Spleen (tissue), 13 donors: ENCODE measurements at places on chromosomes 5 and 9. TPM values are rescaled to one million over a fixed set of nuclear protein-coding genes. Genes with fewer than 3 reads are reported as not detected.

Gene ALDH1A1
- 71.9 TPM for total RNA-seq

DNA sequence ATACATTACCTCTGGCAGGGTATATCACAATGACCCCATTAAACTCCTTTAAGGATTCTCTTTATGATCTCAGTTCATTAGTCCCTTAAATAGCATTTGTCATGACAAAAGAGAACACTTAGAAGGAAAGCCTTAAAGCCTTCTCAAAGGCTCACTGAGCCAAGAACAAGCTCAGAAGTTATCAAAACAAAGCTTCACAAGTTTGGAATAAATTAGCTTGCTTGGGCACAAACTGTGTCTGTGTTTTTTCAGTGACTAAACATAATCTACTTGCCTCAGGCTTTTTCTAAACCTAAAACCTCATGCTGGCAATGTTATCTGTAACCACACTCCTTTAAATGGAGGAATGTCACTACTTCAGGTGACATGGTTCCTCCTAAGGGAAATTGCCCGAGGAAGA lies 1114.9 kb upstream of the C9orf72 start:
- no peak for DNase-seq

- DNase-seq: no peak
These were observed 78.1 kb downstream of the EDIL3 start for GRCh38 chr5:84306601-84307000.

Gene ZNF608
- total RNA-seq: 14.4 TPM

Gene CERCAM
- 11.7 TPM for total RNA-seq

DNA sequence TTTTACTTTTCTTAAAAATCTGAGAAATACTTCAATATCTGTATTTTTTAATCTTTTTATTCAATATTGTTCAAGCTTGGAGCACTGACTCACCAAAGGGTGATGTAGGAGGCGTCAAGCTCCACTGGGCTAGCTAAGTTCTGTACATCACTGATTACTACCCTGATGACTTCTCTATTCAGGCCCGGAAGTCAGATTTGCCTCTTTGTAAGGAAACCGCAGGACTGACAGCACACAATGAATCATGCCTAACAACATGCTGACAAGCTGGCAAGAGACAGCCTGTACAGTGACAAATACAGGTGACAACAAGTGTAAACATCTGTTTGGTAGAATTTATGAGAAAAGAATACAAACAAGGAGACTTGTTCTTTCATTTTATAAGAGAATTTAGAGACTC lies 627.9 kb upstream of the RORB start:
- DNase-seq: no peak

- DNase-seq: no peak
These were observed 39.3 kb downstream of the SLC44A1 start for GRCh38 chr9:105283795-105284194.

Gene MAP1B
- total RNA-seq: 16.8 TPM

- no peak for DNase-seq
These were observed 53.6 kb downstream of the ASS1 start for GRCh38 chr9:130498298-130498917.

DNA sequence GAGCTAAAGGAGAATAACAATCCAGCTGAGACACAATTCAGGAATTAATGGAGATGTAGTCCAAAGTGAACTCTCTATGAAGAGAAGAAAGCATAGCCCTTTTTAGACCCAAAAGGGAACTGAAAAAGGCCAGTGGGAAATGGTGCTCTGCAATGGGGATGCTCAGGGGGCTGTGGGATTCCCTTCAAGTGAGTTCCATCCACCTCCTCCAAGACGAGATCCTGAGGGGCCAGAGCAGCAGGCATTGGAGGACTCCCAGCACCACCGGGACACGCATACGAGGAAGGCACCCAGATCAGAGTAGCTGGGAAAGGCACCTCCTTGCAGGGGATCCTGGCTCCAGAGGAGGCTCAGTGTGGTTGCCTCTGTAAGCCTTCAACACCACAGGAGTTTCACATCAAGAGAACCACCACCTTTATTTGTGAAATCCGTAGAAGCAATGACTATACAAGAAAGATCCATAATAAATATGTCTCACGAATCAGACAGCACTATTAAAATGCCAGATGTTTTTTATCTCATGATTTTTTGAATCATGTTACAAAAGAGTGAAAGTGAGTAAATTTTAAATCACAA lies 288.2 kb downstream of the MED10 start:
- no peak for DNase-seq

DNA sequence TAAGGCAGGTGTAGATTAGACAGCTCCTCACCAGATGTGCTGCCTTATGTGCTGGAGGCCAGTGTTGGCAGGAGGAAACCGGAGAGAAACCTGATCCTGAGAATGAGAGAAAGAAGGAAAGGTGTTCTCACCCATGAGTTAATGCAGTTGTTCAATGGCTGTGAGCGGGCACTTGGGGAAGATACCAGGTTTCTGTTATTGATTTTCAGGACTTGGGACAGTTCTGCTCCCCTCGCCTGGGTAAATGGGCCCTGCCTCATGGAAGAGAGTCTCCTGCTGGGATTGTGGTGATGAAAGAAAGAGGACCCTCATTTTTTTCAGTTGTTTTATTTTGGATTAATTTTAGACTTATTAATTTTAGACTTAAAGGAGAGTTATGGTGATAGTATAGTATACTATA lies 59.5 kb downstream of the EGFLAM start:
- DNase-seq: no peak

DNA sequence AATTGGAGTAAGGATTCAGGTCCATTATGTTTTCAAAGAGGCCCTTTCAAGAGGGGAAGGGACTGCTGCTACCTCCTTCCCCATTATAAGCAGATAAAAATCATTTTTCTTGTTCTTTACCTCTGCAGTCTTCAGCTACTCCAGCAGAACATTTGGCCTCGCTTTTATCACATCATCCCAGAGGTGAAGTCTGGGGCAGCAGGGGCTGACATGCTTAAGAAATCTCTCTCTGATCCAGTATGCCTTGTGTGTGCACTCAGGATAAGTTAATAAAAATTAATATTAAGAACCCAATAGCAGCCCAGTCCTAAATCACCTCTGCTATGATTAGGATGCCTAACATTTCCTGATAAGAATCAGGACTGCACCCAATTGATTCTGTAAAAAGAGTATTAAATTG lies 306.9 kb upstream of the NREP start:
- no peak for DNase-seq
